ENCODE measurements at places on chromosomes 7 and 10.

DNA sequence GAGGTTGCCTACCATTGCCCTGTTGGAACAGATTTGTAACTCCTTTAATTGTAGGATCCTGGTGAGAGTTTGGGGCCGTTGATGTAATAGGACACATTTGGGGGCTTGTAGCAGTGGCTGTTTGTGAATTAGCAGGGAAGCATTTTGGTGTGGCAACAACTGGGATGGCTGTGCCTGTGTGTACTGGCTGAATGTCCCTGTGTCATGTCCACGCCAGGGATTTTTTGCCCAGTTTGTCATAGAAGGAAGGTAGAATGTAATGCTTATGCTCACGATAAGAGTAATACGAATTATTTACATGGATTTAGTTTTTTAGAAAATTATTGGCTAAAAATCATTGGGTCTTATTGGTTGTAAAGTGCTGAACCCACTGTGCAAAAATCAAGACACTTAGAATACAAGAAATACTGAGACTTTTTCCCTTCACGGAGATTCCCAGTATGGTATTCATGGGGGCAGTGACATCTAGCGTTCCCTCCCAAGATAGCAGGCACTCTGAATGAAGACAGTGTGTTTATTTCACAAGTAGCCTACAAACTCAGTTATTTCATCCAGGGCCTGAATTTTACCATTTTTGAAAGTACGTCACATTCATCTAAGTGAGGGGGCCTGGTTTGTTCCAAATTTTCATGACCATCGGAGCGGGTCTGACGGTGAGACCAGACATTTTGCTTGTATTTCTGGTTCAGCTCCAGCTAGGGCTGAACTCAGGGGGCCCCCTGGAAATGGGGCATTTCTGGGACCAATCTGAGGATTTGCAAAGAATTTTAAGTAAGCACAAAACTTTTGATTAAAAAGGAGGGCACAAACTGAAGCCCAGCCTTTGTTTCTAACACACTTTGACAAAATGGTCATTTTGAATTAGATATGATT is 74.7 kb downstream of the CACNB2 start:
- DNase-seq: peak; percentile 25

DNA sequence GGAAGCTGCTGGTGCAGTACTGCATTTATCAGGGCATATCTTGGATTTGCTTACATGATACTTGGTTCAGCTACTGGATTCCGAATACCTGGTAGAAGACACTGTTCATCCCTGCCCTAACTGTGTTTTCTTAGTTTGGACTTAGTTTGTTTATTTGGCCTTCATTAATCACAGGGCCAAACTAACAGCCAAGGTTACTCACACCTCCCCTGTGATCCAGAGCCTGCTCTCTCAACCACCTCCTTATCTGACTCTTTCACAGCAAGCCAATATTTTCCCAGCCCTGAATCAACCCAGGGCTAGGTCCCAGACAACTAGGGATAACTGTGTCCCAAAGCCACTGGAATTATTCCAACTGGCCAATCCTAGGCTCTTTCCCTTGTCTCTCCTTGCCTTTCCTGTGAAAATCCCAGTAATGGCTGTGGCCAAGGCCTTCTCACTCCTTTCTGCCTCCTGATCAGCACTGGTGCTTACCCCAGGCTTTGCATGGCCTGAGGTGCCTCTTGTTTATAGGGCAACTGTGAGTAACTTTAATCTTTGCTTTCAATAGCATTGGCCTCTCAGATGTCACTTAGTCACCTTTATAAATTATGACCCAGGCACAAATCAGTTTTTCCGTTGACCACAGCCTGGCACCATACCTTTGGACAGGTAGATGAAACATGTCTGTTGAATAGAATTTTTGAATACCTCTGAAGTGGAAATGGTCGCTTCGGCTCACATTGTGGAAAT is 9.3 kb upstream of the JCAD start:
- no peak for DNase-seq

GRCh38 chr7:144516729-144517525 is 113.4 kb upstream of the NOBOX start:
- DNase-seq: no peak

DNA sequence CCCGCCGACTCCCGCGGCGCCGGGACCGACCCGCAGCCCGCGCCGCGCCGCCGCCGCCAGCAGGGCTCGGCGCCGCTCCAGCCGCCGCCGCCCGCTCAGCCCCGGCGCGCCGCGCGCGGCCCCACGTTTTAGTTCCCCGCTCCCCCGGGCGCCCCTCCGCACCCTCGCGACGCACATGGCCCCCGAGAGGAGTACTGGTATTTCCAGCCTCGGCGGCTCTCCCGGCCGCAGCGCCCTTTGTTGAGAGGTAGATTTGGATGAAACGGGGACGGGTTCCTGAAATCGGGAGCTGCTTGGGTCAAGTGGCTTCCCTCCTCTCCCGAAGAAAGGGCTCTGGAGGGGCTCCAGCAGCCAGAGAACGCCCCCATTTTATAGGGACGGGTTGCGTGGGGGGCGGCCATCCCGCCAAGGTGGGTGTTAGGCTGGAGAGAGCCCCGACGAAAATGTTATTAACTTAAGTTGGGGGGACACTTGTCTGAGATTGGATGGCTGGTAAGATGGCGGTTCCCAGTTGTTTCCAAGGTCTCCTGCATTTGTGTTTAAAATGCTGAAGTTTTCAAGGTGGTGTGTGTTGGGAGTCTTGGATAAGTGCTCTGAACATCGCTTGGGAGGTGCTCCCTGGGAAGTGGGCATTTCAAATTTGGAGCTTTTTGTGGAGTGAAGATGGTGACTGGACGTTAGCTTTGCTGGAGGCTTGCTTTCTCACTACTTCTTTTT is 1.2 kb downstream of the BMI1 start:
- DNase-seq: no peak

DNA sequence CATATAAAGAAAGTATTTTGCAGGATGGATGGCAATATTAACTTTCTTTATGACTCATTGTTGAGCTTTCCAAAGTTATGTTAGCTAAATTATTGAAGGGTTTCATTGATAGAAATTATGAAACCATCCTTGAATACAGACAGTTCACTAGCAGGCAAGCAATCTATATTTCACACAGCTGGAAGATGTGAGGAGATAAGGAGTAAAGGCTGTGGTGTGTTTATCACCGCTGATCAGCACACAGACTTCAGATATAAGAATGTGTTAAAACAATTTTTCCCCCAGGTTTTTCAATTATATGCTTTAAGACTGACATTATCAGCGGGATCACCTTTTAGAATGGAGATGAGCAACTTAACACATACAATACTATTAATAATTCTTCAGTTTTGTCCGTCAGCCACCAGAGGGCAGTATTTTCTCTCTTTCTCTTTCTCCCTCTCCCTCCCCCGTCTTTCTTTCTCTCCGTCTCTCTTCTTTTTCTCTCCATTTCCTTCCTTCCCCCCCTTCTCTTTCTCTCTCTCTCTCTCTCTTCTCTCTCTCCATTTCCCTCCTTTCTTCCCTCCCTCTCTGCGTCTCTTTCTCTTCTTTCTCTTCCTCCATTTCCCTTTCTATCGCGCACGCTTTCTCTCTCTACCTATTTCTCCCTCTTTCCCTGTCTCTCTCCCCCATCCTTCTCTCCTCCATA is 62.9 kb upstream of the FAM171A1 start:
- peak; percentile 60 for DNase-seq

DNA sequence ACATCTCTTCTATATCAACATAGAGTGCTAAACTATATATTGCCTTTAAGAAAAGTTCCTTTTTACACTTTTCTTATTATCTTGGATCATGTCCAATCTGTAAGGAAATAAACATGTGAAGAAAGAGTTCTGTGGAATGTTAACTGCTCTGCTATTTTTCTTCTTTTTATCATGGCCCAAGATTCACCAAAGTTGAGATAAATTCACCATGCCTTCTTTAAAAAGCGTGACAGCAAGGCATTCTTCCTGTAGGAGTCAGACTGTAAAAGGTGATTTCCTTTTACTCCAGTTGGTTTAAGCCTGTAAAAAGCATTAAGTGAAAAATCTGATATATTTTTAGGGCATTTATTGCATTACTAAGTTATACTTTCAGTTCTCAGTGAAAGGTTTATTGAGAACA is 165.7 kb upstream of the FZD1 start:
- no peak for DNase-seq

GRCh38 chr10:104220522-104220921 is 11.6 kb downstream of the CFAP43 start:
- no peak for DNase-seq

DNA sequence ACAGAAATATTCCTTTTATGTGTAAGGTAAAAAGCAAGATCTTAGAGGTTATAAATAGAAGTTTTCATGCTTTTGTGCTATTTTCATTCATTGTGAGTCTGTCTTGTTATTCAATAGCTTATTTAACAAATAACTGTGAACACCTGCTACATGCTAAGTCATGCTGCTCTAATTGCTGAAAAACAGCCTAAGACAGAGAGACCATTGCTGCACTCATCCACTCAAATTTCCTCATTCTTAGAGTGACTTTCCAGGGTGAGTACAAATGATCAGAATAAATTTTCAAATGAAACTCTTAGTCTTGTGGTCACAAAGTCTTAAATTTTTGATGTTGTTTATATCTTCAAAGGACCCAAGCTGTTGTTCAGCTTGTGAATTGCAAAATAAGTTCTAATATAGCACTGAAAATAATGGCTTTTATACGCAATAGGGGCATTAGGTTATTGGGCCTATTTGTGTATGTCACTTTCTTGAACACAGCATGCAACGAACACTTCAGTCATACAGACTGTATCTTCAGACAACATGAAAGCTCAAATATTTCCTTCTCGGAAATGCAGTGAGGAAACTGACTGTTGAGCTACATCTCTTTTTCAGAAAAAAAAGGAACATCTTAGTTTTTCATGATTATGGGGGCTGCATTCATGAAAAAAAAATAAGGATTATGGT is 247.9 kb upstream of the PCDH15 start:
- no peak for DNase-seq

DNA sequence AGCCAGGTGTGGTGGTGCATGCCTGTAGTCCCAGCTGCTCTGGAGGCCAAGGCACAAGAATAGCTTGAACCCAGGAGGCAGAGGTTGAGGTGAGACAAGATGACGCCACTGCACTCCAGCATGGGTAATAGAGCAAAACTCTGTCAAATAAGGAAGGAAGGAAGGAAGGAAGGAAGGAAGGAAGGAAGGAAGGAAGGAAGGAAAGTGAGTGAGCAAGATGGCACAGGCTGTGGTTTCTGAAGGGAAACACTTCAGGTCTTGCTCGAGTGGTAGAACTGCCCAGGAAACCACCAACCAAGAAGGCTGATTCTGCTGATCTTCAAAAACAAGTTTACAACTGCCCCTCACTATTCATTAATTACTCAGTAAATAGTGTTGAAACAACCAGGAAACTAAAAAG is 45.2 kb downstream of the EZH2 start:
- DNase-seq: no peak

GRCh38 chr10:43202657-43203447 is 64.0 kb downstream of the RASGEF1A start:
- no peak for DNase-seq

- DNase-seq: no peak
Observed at GRCh38 chr10:110535958-110536891, 31.3 kb upstream of the SMC3 start.

DNA sequence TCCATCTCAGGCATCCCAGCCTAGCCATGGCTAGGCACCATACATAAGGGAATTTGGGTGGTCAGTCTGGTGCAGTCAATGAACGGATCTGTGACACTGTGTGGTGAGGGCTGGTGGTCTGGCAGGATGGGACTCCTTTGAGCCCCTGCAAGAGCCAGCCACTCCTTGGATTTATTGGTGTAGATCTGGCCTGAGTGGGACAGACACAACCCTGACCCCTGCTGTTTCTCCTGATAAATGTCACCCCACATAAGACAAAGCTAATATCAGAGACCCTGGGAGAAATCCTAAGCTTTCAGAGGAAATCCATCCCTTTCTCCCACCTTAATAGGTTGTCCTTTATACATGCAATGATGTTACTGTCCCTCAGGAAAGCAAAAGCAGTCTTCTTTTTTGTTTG is 2.3 kb downstream of the FBXO24 start:
- DNase-seq: no peak

- no peak for DNase-seq
Observed at GRCh38 chr7:105006367-105007136, 7.5 kb upstream of the KMT2E start.

DNA sequence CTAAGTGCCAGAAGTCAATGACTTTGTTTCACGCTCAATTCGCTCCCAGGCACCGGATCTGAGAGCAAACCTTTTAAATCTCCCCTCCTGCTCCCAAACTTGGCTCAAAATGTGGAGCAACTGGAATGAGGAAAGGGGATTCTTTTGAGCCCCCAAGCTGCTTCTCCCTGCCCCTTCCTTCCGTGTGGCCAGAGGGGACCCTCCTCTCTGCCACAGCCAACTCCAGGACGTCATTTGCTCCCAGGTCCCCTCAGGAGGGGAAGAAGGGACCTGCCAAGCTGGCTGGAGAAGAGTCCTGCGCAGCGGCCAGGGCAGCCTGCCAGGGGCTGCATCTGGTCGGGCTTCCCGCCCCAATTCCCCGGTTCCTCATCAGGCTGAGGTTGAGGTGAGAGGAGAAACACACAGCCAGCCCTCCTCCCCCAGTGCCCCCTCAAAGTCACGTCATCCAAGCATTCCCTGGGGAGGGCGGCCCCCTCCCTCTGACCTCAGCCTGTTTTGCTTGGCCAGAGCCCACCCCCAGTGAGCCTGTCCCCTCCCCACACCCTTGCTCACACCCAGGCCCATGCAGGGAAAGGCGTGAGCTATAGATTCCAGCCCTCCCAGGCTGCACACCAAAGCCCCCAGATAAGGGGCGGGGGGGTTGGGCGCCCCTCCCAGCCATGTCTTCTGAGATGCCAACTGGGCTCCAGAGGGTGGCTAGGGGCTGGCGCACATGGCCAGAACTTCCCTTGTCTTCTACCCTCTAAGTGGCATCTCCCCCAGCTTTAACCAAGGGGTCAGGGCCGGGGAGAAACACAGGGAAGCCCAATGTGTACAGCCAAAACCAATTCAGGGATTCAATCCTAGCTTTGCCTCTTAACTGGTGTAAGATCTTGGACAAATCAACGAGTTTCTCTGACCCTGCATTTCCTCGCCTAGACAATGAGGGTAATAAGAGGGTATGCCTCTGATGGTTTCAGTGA is 35.0 kb downstream of the SH3PXD2A start:
- peak; percentile 71 for DNase-seq

DNA sequence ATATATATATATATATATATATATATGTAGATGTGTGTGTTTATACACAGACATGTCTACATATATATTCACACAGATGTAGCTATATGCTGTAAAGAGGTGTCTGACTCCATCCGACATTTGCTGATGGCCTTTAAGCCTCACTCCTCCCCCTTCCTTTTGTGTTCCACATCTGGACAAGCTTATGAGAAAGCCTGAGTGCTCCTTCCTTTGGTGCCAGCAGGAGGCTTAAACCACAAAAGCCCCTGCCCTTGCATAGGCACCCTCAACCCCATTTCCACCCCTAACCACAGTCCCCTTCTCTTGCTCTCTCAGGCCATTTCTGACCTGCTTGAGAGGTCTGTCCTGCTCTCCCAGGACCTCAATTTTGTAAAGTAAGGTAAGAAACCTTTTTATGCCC is 98.7 kb downstream of the SVOPL start:
- DNase-seq: no peak

GRCh38 chr7:91346426-91346825 is 82.2 kb downstream of the FZD1 start:
- DNase-seq: no peak

GRCh38 chr7:22998519-22998896 is 15.4 kb downstream of the HYCC1 start:
- DNase-seq: no peak

GRCh38 chr10:114174695-114175188 is 739 bp upstream of the CCDC186 start:
- no peak for DNase-seq
